ENCODE measurements at places on chromosomes 16 and 17.

- DNase-seq, result no peak
These were observed 285.8 kb downstream of the NPIPA8 start for GRCh38 chr16:18050777-18051176.

- DNase-seq, result no peak
These were observed 203.0 kb upstream of the TNRC6C start for GRCh38 chr17:77755410-77755963.

GRCh38 chr16:83110269-83110668 lies 483.5 kb downstream of the CDH13 start:
- DNase-seq, result no peak

- no peak for DNase-seq
These were observed 33.8 kb upstream of the CMIP start for GRCh38 chr16:81410643-81411293.

DNA sequence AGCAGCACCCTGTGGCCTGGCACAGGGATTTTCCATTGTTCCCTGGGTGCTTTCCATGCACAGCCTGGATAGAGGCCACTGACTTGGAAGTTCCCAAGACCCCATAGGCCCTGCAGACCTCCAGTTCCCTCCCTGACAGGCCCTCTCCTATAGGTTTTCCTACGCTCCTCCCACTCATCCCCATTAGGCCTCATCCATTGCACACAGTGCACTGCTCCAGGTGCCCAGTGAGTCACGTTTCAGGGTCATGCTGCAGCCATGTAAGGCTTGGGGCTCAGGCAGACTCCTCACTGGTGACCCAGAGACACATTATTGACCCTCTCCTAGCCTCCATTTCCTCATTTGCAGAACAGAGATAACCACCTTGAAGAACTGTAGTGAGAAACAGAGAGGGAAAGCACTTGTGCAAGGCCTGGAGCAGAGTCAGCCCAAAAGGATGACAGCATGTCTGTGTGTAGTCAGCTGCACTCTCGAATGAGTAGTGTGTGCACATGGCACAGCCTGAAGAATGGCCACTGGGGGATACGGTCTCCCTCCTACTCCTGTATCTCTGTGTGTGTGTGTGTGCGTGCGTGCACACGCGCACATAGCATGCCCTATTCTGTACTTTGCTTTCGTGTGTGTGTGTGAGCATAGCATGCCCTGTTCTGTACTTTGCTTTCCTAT lies 26.8 kb downstream of the DRC3 start:
- DNase-seq, result no peak

GRCh38 chr17:45155483-45155882 lies 6.2 kb upstream of the HEXIM2 start:
- DNase-seq, result no peak

- no peak for DNase-seq
These were observed 76.3 kb downstream of the USP31 start for GRCh38 chr16:23072769-23073549.

- no peak for DNase-seq
These were observed 91.0 kb downstream of the SPACA3 start for GRCh38 chr17:33082529-33083173.

DNA sequence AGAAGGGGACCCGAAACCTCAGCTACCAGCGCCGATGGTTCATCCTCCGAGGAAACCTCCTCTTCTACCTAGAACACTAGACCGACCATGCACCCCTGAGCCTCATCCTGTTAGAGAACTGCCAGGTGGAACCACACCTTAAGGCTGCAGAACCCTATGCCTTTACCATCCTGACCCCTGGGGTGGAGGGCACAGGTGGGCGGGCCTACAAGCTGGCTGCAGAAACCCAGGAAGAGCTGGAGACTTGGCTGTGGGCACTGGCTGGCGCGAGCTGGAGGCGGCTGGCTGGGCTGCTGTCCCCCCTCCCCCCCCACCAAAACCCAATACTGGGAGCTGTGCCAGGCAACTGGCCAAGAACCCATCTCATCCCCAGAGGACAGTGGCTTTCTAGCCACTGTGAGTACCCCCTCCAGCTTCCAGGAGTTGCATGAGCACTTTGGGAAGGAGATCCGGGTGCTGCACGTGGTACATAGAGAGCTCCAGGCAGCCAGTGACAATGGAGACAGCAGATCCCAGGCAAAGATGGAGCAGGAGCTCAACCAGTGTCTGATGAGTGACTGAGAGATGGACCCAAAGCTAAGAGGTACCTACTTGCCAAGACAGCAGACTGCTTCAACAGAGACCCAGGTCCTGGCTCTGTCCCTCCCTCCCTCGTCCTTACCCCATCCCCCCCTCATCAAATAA lies 1.4 kb upstream of the CD2BP2 start:
- no peak for DNase-seq

Data from neural crest cell (in vitro differentiated cells).